NCI-H1694 (cell line): ENCODE measurements at places on chromosomes 12 and 14.

GRCh38 chr14:64856529-64857445, 22.9 kb downstream of the SPTB start:
- DNase-seq: no peak

GRCh38 chr12:113287899-113288282, 47.0 kb downstream of the SLC8B1 start:
- no peak for DNase-seq

DNA sequence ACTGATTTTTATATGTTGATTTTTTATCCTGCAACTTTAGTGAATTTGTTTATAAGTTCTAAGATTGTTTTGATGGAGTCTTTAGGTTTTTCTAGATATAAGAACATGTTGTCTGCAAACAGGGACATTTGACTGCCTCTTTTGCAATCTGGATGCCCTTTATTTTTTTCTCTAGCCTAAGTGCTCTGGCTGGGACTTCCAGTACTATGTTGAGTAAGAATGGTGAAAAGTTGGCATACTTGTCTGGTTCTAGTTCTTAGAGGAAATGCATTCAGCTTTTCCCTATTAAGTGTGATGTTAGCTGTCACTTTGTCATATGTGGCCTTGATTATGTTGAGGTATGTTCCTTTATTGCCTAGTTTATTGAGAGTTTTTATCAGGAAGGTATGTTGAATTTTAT, 68.1 kb downstream of the ERC1 start:
- DNase-seq: no peak

DNA sequence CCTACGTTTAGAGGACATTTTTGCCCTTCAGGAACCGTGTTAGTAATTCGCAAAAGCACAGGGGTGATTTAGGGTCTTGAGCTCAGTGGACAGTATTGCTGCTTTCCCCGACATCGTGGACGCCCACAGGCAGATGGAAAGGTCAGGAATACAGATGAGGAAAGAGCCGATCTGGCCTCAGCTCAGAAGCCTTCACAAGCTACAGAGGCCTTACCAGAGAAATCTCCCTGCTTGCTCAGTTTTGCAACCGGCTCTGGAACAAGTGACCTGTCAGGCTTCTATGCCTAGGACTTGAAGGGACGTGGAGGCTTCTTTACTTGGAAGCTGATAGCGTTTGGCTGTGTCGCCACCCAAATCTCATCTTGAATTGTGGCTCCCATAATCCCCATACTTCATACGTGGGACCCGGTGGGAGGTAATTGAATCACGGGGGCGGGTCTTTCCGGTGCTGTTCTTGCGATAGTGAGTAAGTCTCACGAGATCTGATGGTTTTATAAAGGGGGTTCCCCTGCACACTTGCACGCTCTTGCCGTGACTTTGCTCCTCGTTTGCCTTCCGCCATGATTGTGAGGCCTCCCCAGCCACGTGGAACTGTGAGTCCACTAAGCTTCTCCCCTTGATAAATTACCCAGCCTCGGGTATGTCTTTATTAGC, 332.5 kb downstream of the MED13L start:
- DNase-seq: no peak
